Keratinocyte (primary cell): ENCODE measurements at places on chromosomes 4 and X.

DNA sequence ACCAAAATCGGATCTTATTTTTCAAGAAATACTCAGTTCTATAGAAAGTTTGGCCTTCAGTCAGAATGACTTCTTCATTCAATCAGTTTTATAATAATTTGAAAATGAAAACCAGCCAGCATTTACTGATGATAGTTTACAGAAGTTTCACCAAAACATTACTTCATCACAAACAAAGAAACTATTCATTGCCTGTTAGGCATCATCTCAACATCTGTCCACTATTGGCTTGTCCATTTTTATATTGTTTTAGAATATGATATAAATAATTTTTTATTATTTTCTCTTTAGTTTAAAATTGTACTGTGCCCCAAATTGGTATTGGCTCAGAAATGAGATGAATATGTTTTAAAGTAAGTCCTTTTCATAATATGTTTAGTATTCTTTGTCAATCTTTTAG is 38.4 kb downstream of the FAT4 start:
- DNase-seq: no peak

GRCh38 chrX:19740744-19741143 is 146.7 kb downstream of the SH3KBP1 start:
- DNase-seq: no peak

DNA sequence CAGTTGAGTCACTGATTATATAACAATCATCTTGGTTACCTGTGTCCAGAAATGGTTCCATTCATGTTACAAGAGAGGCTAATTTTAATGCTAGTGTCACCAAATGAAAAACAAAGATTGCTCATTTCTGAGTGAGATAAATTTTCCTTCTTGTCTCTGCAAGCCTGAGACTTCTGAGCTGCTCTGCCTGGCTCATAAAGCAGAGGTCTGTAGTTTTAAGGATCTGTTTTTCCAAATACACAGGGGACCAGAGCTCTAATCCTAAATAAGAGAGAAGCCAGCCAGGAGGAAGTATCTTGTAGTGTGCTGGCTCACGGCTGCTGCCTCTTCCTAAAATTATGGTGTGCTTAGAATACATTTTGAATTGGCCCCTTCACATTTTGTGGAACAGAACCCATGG is 42.6 kb downstream of the CLDN34 start:
- DNase-seq: no peak

- no peak for DNase-seq
Observed at GRCh38 chr4:38898245-38898644, 30.6 kb downstream of the FAM114A1 start.
